ENCODE measurements at places on chromosomes 13 and 19. TPM values are rescaled to one million over a fixed set of nuclear protein-coding genes. Genes with fewer than 3 reads are reported as not detected.

- no peak for DNase-seq
Measured at GRCh38 chr13:113273321-113273720, 23.7 kb upstream of the LAMP1 start.

Gene PRSS57
- not detected for total RNA-seq

- DNase-seq, result no peak
Measured at GRCh38 chr13:60164234-60164889, 634 bp upstream of the DIAPH3 start.

GRCh38 chr19:3496392-3497273 lies 3.8 kb downstream of the DOHH start:
- DNase-seq, result no peak

DNA sequence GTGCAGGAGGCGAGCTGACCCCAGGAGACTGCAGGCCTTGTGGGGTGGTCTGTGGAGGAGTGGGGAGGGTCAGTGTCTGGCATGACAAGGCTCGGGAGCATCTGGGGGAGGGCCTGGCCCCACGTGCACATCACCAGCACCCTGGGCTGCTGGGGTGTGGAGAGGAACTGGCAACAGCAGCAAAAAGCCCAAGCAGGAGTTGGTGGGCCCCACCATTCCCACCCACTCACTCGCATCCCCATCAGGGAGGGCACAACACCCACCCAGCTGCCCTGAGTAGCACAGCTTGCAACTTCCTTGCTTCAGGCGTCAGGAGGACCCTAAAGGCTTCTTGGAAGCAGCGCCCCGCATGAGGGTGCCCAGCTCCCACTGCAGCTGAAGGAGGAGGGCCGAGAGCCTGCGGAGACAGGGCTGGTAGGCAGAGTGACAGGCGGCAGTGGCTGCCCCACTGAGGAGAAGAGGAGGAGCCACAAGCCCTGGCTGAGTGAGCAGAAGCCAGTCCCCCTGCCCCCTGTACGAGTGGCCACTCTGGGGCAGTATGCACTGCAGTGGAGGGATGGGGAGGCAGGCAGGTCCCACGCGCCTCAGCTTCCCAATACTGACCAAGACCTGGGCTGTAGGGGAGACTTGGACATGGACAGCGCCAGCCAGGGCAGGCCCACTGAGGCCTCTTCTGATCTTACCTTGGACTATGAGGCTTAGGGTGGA lies 26.5 kb downstream of the ELL start:
- DNase-seq, result no peak

DNA sequence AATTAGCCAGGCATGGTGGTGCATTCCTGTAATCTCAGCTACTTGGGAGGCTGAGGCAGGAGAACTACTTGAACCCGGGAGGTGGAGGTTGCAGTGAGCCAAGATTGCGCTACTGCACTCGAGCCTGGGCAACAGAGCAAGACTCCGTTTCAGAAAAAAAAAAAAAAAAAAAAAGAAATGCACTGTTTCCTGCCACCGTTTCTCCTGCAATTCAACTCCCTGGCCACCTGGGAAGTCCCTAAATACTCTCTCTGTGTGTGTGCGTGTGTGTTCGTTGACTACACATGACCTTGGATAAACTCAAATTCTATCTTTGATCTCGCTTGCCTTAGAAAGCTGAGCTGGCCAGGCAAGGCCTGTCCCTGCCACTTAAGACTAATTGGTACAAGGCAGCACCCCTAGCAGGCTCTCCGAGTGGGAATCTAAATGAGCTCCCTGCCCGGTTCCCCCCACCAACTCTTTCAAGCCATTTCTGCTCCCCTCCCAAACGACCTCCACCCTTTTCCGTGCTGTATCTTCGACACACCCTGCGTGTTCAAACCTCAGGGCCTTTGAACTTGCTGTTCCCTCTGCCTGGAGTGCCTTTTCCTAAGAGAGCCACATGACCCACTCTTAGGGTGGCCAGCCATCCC lies 5.2 kb upstream of the BCAT2 start:
- DNase-seq, result no peak

DNA sequence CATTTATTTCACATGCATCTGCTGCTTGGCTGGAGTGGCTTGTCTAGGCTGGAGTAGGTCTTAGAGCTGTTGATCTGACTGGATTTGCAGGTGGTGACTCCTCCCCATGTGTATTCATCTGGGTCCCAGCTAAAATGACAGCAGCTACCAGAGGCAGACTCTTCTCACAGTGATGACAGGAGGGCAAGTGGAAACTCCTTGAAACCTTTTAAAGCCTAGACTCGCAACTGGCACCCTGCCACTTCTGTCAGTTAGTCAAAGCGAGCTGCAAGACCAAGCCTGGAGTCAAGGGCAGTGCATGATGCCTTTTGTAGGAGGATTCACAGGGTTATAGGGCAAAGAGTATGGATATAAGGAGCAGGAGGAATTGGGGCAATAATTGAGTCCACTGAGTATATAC lies 65.2 kb downstream of the TEX26 start:
- DNase-seq, result peak; percentile 58

Gene CEACAM4
- 0.46 TPM for total RNA-seq

- DNase-seq, result no peak
Measured at GRCh38 chr13:27194895-27195764, 23.5 kb upstream of the USP12 start.

DNA sequence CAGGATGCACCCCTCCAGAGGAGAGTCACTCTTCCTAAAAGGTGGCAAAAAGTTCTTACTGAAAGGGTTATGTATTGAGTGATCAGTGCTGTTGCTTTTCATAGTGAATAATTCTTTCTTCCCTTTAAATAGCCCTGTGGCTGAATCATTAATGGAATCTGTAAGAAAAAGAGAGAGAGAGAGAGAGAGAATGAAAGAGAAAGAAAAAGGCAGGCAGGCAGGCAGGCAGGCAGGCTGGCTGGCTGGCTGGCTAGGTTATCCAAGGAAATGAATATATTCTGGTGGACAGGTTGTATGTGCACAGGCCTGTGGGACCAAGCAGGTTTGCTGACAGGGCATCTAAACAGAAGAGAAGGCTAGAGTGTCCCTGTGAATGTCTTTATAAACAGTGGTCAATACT lies 100.5 kb downstream of the DLEU7 start:
- DNase-seq, result no peak

DNA sequence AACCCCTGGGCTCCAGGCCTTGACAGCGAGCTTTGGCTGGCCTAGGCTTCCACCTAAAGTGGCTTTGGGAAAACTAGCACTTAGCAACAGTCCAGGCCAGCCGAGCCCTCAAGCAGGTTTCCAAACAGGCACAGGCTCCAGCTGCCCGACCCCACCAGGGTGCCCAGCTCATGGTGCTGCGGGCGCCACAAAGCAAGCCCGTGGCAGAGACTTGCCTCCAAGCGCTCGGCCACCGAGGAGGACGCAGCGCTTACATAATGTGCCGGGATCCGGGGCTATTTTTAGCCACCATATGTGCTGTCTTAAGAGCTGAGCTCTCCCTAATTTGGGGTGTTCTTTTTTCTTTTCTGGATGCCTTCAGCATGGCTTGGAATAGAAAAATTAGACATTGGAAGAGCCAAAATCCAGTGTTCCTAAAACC lies 56.1 kb upstream of the F7 start:
- peak; percentile 54 for DNase-seq

- DNase-seq, result no peak
Measured at GRCh38 chr19:7500811-7501450, 12.1 kb upstream of the PEX11G start.

DNA sequence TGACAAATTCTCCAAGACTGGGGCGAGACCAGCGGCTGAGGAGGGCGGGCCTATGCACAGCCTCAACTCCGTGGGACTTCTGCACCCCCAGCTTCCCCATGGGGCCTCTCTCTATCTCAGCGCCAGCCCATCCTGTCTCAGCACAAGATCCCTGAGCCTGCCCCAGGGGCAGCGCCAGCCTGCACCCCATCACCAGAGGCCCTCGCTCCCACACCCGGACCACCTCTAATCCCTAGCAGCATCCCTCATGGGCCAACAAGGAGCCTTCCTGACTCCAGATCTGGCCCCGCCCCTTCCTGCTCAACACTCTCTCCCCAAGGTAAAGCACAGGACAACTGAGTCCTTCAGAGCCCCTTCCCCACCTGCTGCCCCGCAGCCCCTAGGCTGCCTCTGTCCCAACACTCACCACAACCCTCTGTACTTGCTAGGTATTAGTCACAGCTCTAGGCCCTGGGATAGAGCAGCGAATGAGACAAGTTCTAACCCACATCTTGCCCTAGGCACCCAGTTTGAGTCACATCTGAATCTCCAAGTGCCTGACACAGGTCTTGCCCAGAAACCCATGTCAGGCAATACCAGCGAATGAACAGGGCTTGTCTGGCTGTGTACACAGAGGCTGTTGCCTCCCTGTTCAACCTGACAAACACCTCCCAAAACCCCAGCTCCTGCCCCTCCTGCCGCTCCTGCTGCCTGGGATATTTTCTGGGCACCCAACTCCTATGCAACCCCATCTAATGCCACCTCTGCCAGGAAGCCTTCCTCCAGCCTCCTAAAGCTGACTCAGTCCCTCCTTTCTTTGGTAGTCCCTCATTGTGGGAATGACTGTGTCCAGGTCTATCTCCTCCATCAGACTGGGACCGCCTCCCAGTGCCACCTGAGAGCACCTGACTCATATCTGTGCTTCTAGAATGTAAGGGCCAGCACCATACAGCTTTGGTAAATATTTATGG lies 18.6 kb downstream of the GRIK5 start:
- DNase-seq, result peak; percentile 2

Gene DZIP1
- 3.9 TPM for total RNA-seq

- no peak for DNase-seq
Measured at GRCh38 chr13:32889986-32890565, 126.1 kb upstream of the KL start.

GRCh38 chr13:20291037-20291436 lies 58.9 kb upstream of the GJB6 start:
- DNase-seq, result no peak

- DNase-seq, result peak; percentile 65
Measured at GRCh38 chr13:110713981-110714796, 689 bp downstream of the ING1 start.

Gene ZNF560
- not detected for total RNA-seq

DNA sequence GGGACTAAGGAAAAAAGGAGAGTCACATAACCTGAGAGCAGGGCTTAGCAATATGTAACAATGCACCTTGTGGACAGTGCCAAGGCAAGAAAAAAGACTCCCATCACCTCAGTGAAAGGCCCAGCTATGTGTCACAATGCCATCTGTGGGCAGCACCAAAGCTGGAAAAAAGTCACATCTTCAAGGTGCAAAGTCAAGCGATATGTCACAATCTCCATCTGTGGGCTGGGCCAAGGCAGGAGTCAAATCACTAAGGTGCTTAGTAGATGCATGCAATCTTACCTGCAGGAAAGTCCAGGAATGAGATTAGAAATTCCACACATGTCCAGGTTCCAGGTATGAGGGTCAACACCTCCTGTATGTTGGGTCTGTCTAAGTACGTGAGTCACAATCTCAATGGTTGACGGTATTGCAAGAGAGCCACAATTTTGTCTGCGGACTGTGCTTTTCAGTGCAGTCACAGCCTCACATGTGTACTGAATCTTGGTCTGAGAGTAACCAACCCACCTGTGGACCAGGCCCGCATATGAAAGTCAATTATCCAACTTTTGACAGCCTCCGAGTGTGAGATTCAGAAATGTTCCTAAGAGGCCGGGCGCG lies 14.8 kb upstream of the ZNF43 start:
- DNase-seq, result no peak

DNA sequence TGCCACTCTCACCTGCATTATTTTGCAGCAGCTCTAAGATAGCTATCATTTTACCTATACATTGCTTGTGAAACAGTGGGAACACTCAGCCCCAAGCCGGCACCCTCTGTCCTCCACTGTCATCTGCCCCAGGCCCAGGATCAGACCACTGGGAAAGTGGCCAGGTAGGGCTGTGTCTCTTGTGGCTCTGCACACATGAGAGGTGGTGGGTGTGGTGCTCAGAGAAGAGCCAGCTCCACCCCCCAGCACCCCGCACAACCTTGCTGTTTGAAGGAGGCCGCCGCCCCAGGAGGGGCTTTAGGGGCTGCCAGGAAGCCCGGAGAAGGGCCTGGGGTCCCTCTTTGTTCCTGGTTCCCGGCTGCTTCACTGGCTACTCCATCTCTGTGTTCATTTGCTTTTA lies 26.6 kb downstream of the PPP1R37 start:
- DNase-seq, result no peak
